Coronary artery (tissue), 2 donors: ENCODE measurements at places on chromosomes 4 and X.
A peak's percentile ranks its signal among the peaks of the same experiment; 100 is the strongest.

DNA sequence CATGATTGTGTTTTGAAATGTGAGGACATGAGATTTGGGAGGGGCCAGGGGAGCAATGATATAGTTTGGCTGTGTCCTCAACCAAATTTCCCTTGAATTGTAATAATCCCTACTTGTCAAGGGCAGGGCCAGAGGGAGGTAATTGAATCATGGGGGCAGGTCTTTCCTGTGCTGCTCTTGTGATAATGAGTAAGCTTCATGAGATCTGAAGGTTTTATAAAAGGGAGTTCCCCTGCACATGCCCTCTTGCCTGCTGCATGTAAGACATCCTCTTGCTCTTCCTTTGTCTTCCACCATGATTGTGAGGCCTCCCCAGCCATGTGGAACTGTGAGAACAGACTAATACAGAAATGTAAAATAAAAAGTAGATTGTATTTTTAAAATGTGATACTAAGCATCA is 1294.9 kb downstream of the ADGRL3 start:
- no peak for DNase-seq

DNA sequence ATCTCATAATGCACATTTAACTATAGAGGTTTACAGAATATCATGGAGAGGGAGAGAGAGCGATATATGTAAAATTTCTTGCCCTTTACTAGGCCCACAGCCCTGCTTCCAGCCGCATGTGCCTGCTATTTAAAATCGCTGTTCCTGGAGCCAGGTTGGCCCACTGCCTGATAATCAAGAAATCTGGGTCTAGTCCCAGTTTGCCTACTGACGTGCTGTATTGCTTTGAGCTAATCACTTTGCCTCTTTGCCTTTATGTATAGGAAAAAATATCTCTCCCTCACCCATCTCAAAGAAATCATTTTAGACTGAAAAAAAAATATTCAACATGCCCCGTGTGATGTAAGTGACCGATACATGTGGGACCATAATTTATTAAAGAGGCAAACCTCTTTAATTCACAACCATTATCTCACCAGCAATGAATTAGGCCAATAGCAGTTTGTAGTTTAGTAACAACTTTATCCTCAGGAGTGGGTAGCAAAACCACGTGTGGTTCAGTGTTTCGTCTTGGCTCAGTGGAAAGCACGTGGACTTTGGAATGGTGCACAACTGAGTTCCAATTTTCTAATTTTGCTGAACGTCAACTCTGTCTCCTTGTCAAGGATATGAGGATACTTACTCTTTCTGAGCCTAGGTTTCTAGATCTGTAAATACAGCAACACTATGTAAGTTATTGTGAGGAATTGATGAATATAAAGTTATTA is 62.6 kb downstream of the GRXCR1 start:
- DNase-seq, result no peak

- DNase-seq, result no peak
Measured at GRCh38 chrX:73215246-73215645, 595 bp upstream of the NAP1L2 start.

DNA sequence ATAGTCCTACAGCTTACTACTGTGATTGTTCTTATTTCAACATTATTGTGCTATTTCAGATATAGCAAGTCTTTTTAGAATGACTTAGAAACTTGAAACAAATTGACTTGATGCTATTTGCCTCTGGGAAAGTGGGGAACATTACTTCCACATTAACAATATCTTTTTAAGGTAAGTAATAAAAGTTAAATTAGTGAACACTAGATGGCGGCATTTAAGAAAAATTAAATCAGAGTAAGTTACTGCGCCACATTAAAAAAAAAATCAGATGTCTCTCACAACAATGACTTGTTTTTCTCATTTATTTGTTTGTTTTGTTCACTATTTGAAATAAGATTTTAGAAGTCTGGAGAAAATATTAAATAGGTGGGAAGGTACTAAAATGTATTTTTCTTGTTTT is 1026.9 kb upstream of the SLIT2 start:
- DNase-seq, result no peak

GRCh38 chrX:10618961-10619360 is 1.4 kb downstream of the MID1 start:
- no peak for DNase-seq

DNA sequence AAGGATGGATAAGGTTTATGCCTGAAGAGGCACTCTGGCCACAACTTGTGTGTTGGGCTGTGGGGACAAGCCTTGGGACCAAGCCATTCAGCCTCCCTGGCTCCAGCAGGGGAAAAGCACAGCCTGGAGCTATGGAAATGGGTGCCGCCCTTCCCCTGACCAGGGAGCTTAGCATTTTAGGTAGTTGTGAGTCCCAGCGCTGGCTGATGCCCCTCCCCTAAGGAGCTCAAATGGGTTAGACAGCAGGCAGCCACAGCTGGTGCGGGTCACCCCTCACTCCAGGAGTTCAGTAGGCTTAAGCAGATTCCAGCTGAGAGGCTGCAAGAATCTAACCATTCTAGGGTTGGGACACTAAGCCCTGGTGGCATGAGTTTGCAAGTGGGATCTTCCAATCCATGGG is 172.9 kb downstream of the KCNIP4 start:
- DNase-seq, result no peak

DNA sequence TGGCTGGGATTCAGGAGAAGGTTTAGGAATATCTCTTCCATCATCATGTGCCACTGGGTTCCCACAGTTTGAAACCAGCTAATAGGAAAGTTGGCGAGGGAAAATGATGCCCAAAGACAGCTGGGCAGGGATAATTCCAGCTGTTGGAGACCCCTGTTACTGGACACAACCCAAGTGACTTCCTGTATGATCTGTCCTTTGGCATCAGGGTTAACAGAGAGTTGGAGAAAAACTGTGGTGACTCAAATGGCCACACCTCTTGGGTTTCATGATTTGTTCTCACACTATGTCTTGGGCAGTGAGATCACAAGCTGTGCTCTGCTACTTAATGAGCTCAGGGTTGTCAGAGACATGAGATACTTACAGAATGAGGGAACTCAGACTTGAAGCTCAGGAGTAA is 3.8 kb downstream of the FGF16 start:
- no peak for DNase-seq

DNA sequence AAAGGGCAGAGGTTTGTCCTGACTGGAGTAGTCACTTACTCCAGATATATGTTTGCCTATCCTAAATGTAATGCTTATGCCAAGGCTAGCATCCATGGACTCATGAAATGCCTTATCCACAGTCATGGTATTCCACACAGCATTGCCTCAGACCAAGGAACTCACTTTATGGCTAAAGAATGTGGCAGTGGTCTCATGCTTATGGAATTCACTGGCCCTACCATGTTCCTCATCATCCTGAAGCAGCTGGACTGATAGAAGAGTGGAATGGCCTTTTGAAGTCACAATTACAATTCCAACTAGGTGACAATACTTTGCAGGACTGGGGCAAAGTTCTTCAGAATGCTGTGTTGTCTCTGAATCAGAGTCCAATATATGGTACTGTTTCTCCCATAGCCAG is 1014.8 kb downstream of the RAPGEF2 start:
- DNase-seq, result no peak

DNA sequence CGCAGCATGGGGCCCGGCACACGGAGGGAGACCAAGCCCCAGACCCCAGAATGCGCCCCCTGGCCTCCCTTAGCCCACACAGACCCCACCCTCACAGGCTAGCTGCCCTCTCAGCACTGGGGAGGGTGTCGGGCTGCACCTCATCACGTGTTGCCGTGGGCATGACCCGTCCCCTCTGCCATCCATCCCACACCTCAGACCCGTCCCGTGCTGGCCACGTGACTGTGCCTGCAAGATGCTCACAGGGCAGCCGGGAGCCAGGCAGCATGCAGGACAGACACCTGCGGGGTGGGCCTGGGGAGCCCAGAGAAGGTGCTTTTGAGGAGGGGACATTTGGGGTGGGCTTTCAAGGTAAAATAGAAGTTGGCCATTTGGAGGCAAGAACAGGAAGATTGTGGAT is 4.8 kb downstream of the MSANTD1 start:
- peak; percentile 58 for DNase-seq

GRCh38 chrX:21658152-21658737 is at the start of gene KLHL34:
TSS of gene KLHL34 (minus strand) at chrX:21658330. CDS start at chrX:21657788, 542 bp downstream.
- DNase-seq, result no peak

DNA sequence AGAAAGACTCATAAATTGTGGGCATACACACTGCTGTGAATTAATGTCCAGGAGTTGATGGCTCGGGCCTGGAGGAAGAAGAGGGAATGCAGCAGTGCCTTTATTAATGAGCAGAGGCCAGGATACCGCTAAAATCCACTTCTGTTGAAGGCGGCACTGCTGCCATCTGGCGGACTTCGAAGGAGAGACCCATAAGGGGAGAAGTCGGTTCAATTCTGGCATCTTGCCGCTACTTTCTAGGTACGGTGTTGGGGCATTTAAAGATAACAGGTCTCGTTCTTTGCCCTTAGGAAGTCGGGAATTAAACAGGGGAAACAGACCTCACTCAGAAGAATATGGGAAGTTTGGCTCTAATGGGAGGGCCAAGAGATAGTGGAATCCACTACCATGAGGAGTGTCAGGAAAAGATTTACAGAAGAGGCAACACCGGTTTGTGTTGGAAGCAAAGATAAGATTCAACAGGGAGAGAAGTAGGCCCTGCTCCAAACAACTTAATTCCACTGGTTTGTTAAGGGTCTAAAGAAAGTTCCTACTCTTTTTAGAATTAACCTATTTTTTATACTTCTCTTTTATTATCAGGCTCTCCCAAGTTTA is 133.6 kb upstream of the GIMD1 start:
- no peak for DNase-seq

DNA sequence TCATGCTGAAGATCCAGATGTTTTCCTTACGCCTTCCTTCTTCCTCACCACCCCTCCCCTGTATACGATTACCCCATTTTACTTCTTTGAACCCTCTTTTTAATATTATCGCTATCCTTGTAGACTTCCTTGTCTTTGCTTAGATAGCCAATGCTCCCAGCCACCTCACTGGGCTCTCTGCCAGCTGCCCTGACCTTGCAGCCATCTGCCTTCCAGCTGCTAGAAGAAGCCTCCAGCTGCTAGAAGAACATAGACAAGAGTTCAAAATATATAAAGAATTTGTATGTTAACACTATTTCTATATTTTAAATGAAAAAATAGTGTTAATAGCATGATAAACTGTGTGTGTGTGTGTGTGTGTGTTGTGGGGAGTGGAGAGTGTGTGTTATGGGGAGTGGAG is 374.7 kb downstream of the ANKRD50 start:
- no peak for DNase-seq

GRCh38 chr4:3531318-3531878 is 824 bp downstream of the LRPAP1 start:
- no peak for DNase-seq

DNA sequence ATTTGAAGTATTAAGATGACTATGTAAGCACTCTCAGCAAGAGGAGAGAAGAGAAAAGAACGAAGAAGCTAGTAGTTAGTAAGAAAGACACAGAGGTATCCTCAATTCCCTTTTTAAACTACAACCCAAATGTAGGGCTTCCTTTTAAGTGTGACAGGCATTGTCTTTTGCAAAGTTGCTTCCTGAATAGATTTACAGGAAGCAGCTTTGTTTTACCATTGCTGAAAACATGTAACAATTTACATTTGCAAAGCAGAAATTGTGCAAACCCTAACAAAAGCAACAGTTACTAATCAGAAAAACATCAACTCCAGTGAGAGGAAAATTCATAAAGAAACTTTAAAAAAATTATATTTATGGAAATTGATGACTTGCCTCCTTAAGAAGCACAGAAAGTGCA is 96.4 kb downstream of the FAM13A start:
- DNase-seq, result no peak

GRCh38 chr4:84631573-84631972 is 48.6 kb downstream of the CDS1 start:
- no peak for DNase-seq

DNA sequence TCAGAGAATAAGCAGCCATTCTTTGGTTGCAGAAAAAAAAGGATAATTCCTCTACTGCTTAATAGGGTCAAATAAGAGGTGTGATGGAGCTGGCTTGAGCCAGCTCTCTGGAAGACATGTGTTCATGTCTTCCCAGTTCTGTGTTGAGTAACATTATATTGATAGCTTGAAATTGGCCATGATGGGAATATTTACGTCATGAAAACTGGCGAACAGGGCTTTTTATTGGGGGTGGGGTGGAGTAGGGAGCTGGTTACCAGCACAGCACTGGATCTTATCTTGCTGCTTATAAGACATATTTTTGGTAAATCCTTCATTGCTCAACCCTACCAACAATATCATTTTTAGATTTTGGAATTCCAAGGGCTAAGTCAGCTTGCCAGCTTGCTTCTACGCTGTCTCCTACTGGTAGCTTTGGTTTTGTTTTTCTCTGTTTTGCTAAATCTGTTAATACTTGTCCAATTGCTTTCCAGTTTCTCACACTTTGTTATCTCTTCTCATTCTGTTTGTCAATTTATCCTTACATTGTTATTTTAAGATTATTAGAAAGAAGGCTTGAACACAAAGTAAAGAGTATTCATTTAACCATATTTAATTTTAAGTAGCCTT is 25.3 kb upstream of the GBA3 start:
- DNase-seq, result no peak

DNA sequence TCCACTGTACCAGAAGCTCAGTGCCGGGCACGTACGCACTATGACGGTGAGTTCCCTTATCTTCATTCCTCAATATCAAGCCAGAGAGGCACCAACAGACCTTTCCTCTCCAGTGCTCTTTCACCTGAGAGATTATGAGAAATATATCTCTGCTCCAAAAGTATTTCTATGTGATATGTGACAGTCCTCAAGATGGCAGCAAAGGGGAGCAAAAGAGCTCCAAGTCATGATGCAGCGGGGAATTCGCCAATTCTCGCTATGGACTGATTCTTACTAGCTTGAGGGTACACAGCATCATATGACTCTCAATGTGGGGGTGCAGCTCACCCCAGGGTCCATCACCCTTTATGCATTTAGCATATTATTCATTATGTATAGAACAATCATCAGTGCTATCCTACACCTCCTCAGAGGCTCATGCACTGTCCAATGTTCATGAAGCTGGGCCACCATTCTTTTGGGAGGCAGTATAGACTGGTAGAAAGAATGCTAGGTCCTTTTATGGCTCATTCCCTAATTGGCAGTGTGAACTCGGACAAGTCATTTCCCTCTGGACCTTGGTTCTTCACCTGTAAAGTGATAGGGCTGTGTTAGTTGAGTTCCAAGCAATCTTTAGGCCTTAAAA is 12.8 kb upstream of the IQSEC2 start:
- no peak for DNase-seq

DNA sequence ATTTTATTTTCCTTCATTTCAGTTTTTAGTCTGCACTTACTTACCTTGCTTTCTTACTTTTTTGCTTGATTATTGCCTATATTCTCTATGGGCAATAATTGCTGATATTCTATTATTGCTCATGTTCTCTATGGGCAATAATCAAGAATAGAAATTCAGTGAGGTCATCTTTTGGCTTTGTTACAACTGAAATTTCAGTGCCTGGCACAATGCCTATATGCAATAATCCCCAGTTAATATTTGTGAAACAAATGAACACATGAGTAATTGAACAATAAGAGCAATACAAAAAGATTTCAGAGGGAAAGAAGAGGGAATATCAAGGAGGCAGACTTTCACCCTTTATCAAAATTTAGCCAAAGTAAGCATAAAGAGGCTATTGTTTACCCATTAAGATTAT is 48.6 kb upstream of the ARSJ start:
- no peak for DNase-seq

GRCh38 chr4:121380776-121381462 is at the start of gene QRFPR:
TSS of gene QRFPR (minus strand) at chr4:121381018. CDS start at chr4:121380647, 371 bp downstream.
- DNase-seq, result no peak
